Omental fat pad (tissue), 4 donors: ENCODE measurements at places on chromosomes 11 and 22. TPM values are rescaled to one million over a fixed set of nuclear protein-coding genes. Genes with fewer than 3 reads are reported as not detected.

Gene ZNRD2
- 41.1 TPM for total RNA-seq

DNA sequence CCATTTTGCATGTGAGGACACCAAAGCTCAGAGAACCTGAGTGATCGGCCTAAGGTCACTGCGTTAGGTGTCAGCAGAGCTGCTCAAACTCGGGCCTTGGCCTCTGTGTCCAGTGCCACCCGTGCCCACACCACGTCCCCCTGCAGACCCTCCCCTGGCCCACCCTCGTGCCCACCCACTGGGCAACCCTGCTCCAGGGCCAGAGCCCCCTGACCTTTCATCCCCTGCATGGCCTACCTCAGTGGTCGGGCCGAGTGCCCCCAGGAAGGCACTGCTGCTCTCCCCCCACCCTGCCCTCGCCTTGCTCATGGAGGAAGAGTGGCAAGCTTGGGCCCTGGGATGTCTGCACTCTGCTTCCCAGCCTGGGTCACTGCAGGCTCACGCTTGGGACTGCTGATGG is 17.7 kb downstream of the B3GAT1 start:
- no peak for DNase-seq

Gene C11orf87
- 0.13 TPM for total RNA-seq

DNA sequence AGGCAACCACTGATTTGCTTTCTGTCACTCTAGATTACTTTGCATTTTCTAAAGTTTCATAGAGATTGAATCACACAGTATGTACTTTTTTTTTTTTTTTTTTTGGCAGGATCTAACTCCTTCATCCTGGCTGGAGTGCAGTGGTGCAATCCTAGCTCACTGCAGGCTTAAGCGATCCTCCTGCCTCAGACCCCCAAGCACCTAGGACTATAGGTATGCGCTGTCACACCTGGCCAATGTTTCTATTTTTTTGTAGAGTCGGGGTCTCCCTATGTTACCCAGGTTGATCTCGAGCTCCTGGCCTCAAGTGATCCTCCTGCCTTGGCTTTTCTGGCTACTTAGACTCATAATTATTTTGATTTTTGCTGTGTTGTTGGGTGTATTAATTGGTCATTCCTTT is 294.6 kb upstream of the CTSC start:
- no peak for DNase-seq

Gene TLCD5
- 2.9 TPM for total RNA-seq

- DNase-seq, result no peak
Observed at GRCh38 chr11:120376547-120377182, 40.5 kb downstream of the ARHGEF12 start.

Gene KRTAP5-7
- not detected for total RNA-seq

DNA sequence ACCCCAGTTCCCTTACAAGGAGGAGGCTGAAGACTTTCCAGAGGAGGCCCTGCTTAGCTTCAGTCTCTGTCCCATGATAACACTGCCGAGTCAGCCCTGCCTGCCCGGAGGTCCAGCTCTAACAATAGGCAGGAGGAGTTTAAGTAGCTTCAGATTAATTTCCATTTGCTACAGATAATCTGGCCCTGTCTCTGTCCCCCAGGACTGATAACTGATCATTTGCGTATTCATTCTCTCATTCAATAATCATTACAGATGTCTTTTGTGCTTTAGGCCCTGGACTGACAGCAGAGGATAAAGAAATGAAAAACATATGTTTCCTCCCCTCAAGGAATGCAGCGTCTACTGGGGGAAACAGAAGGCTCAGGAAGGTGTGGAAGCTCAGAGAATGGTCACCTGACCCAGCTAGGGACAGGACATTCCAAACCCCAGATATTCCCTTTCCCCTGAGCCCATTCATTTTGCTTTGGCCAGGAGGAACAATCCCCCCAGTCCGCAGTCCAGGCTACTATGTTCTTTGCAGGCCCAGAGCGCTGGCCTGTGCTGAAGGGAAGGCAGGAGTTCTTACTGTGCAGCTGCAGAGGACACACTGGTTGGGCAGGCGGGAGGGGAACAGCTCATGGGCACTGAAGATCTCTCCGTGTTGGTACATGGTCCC is 20.8 kb downstream of the CHRDL2 start:
- DNase-seq, result no peak

- no peak for DNase-seq
Observed at GRCh38 chr11:77171885-77172665, 44.0 kb downstream of the MYO7A start.

Gene H19
- 569 TPM for total RNA-seq
